ELR (cell line): ENCODE measurements at places on chromosomes 4 and X.

GRCh38 chr4:22680065-22680642 is 12.6 kb upstream of the GBA3 start:
- no peak for DNase-seq

DNA sequence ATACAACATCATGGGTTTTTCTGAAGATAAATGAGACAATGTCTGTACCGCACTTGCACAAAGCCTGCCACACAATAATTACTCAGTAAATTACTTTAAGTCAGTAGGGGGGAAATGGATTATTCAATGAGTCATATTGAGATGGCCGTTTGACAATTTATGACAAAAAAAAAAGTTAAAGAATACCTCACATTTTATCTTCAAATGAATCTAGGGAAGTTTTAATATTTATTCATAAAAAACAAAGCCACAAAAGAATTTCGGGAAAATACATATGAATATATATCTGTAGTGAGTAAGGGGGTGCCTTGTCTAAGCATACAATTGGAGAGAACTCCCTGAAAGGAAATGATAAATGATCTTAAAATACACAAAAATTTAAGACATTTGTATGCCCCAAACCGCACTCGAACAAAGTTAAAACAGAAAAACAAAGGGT is 197.0 kb upstream of the SLC7A11 start:
- peak; percentile 30 for DNase-seq

GRCh38 chr4:138242076-138242833 is at the start of gene SLC7A11:
SLC7A11 (minus strand) TSS chr4:138242349; CDS start chr4:138242069, 280 bp downstream.
- DNase-seq = peak; percentile 99

GRCh38 chr4:185710487-185710995 is 101.5 kb downstream of the SORBS2 start:
- DNase-seq = no peak

GRCh38 chr4:90922174-90922573 is 795.0 kb downstream of the CCSER1 start:
- DNase-seq = no peak

DNA sequence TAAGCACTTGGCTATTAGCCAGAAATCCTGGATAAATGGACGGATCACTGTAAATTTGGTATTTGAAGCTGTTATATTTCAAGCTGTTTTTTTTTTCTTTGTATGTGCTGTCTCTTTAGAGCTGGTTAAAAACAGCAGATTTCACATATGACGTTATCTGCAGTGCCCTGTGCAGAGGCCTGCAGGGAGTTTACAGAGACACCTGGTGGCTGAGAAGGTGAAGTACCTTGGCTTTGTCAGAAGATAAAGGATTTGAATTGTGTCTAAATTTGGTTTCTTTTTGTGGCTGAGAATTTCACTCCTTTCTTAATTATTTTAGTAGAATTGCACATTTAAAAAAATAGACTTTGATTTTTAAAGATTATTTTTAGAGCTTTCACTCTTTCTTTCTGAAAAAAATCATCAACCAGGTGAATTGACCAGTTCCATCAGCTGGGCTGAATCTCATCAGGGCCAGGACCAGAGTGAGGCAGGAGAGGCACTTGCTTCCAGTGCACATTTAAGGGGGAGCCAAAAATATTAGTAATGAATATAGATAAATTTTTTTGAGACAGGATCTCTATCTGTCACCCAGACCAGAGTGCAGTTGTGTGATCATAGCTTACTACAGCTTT is 9.6 kb upstream of the CHRNA9 start:
- peak; percentile 77 for DNase-seq

- no peak for DNase-seq
These were observed 422.3 kb downstream of the MAPK10 start for GRCh38 chr4:85937507-85937906.
